AML-193 (cell line): ENCODE measurements at places on chromosomes 5 and 9.

DNA sequence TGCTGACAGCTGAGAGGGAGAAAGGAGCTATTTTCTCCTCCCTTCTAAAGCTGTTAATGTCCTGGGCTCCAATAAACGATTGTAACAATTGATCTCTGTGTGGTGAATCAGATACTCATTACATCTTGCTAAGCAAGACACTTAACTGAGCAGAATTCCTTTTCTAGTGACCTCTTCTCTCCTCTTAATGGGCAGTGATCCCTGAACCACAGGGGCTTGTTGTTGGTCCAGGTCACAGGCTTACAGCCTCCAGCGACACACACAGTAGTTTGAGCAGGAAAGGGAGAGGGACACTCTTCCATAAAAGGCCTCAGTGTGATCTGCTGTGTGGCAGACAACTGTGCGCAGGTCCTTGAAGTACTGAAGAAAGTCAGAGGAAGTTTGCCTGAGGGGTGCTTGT lies 58.5 kb upstream of the MYO10 start:
- no peak for DNase-seq

DNA sequence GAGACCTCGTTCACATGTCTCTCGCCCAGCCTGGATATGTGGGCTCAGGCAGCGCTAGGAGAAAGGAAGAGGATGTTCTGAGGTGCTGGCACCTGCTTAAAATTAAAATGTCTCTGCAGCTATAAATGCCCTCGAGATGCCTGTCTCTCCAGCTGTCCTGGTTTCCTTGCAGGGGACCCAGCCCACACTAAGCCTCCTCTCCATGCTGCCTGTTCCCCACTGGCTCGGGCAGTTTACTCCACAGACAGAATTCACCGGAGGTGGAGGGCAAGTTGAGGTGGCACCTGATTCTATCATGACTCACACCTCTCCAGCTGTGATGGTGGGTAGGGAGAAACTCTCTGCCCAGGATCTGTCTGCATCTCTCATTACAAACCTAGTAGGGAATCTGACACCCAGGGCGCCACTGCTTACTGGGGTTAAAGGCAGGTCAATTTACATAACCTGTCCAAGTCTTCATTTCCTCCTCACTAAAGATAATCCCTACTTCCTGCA lies 420.9 kb downstream of the SPOCK1 start:
- no peak for DNase-seq

DNA sequence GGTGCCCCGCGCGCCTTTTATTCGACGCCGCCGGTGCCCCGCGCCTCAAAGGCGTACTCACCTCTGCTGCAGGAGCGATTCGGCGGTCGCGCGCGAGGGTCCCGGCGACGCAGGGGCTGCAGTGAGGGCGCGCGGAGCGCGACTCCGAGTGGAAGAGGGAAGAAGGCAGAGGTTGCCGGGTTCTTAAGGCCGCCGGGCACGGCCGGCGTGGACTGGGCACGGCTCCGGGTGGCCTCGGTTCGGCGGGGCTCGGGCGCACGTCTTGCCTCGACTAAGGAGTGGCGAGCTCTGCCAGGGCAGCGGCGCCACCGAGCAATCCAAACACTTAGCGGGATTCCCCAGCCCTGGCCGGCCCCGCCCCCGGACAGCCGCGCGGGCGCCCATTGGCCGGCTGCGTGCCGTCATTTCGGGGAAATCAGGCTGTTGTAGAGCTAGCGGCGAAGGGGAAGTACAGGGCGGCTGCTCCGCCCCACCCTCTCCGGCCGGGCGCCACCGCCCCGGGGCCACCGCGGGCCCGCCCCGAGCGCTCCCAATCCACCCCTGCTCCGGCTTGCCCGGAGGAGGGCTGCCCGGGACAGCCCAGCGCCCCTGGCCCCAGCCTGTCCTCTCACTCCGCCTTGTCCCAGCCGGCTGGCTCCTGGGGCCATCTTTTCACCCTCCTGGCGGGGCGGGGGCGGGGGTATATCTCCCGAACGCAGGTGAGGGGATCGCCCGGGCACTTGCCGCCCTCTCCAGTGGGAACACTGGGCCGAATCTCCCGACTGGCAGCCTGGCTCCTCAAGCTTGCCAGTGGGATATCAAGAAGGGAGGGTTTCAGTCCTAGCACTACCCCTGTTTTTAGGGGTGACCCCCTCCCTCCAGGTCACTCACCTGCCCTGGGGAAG lies at the start of gene IRF1:
TSS of gene IRF1 (minus strand) at position 290 of the 884 bp plus-strand sequence. CDS start 1,295 bp downstream, outside the sequence.
- DNase-seq: peak; percentile 88

DNA sequence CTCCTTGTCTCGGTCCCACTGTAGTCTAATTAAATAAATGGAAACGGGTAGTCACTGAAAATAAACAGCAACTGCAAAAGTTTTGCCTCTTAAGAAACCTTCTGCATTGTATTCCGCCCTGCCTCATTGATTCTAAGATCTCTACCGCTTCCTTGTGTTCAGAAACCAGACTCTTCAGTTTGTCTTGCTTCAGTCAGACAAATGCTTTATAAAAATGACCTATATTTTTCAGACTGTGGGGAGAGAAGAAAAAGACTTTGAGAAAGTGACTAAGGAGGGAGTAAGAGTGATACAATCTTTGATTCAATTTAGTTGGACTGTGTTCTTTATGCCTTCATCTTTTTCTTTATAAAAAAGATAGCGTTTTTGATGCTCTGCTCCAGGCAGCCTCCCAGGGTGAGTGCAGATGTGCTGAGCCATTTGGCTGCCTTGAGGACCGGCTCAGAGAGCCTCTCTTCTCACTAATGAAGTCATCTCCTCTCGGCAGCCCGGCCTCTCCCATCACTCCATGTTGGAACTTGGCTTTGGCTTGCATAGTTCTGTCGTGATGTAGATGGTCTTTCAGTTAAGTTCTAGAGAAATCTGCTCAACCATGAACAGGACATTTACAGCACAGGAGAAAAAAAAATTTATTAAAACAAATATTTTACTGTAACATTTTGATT lies 4.0 kb upstream of the VCAN start:
- no peak for DNase-seq

DNA sequence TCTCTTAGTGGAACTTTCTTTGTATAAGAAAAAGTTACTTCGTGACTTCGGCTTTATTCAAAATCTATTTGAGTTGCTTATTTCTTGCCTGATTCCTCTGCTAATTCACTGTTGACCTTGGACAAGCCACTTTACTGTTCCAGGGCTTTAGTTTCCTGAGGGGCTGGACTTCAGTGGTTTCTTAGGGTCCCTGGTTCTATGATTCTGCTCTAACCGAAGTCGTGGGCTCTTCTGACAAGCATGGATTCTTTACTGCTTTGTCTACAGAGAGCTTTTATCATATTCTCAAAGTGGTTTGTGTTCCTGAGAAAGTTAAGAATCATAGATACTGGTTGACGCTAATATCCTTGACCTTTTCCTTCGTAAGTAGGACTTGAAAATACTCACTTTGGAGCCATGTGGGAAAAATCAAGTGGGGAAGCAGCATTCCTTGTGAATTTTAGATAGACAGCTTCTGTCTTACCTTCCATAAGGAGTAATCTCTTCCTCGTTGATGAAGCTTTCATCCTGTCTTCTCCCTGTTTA lies 21.1 kb downstream of the EXOSC2 start:
- no peak for DNase-seq

DNA sequence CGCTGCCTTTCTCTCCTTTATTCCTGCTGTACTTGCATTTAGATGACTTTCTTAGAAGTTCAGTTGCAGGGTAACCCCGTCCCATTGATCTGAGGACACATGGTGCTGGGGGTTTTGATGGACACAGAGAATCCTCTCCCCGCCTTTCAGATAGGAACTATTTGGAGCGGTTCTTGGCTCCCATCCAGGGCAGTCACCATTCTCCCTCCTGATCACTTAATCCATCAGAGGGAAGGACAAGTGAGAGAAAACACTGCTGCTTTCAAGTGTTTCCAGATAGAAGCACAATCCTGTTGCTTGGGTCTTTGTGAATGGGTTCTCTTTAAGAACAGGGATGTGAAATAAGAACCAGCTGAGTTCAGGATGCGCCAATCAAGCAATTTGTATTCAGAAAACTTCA lies 85.2 kb downstream of the IRX1 start:
- DNase-seq: no peak

DNA sequence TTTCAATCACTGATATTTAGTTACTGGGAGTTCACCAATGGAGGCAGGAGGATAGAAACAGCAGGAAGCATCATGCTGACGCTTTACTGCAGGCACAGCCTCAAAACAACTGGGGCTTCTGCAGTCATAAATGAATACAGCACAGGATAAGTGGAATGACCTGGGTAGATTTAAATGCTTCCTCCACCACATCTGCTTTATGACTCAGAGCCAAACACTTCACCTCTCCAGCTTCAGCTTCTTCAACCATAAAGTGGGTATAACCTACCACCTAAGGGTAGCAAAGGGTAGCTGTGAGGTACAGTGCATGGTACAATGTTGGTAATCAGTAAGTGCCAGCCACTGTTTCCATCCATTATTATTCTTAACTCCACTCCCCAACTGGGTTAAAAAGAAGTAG lies 28.4 kb downstream of the RASEF start:
- DNase-seq: no peak

DNA sequence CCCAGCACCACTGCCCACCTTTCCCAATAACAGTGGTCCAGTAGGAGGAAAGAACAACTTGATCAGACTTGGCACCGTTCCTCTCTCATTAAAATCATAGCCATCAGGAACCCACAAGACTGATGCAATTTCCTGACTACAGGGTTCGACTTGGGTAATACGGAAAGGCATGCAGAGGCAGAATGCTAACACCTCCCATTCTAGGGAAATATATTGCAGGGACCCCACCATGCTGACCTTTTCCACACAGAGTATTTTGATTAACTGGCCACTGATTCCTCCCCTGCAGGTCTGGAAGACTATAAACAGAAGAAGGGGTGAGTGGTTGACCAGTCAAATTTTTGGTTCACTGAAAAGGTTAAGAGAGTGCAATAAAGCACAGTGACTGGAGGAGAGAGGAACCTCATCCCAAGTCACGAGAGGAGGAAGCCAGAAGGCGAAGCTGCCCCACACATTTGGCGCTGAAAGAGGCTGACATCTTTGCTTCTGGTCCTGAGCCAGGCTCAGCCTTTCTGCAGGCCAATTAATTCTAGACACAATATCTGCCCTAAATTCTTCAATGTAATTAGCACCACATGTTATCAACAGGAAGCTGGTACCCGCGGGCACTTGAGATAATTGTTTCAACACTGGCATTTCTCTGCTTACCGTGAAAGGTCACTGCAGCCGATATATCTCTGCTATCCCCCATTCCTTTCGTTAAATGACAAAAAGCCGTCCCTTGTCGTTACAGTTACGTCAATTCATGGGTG lies 64.7 kb upstream of the SPOCK1 start:
- DNase-seq: peak; percentile 77

DNA sequence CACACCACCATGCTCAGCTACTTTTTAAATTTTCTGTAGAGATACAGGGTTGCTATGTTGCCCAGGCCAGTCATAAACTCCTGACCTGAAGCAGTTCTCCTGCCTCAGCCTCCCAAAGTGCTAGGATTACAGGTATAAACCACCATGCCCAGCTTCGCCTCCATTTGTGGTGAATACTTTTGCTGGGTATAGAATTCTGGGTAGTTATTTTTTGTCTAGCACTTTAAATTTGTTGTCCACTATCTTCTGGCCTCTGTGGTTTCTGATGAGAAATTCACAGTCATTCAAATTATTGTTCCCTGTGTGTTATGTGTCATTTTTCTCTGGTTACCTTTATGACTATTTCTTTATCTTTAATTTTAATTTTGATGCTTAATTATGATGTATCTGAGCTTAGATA lies 57.7 kb upstream of the EXOC3 start:
- DNase-seq: no peak

DNA sequence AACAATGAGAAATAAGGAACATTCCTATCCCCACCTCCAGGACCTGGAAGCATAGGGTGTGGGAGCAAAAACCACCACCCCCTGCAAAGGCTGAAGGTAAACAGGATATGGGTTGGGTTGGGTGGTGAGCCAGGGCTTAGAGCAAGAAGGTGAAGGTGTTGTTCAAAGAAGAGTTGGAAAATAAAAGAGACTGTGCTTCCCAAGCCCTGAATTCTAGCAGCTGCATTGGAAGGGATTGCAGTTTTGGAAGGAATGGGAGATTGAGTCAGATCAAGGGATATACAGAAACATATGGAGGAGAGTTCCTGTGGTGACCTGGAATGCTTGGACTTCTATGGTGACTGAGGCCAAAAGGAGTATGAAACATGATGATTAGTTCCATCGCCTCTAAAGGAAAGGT lies 24.7 kb upstream of the MTAP start:
- DNase-seq: no peak

- no peak for DNase-seq
These were observed 300.3 kb downstream of the CETN3 start for GRCh38 chr5:90109285-90109684.

- DNase-seq: no peak
These were observed 97.7 kb upstream of the PRRC1 start for GRCh38 chr5:127419683-127420257.

GRCh38 chr5:152422081-152422480 lies 17.0 kb upstream of the NMUR2 start:
- DNase-seq: no peak

DNA sequence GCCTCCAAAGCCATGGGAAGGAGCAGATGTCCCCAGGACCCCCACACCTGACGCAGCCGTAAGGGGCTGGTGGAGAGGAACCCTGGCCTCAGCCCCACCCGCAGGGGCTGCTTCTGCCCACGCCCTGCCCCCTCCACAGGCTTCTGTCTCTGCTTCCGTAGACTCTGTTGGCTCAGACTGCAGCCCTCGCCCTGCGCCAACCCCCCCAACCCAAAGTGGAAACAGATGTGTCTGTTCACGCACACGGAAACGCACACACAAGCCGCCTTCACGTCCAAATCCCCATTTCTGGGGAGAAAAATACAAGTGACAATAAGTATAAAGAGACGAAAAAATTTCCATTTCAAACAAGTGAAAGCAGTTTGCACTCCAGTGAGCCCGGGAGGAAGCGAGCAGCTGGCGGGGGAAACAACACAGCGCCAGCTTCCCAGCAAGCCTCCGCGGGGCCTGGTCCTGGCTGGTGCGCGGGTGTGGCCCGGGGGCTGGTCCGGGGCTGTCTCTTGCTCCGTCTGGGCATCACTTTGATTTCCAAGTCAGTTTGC lies 32.6 kb upstream of the RXRA start:
- no peak for DNase-seq

- no peak for DNase-seq
These were observed 132.8 kb downstream of the MCTP1 start for GRCh38 chr5:95152131-95152530.

GRCh38 chr5:10555277-10555684 lies 8.6 kb upstream of the ANKRD33B start:
- DNase-seq: no peak

DNA sequence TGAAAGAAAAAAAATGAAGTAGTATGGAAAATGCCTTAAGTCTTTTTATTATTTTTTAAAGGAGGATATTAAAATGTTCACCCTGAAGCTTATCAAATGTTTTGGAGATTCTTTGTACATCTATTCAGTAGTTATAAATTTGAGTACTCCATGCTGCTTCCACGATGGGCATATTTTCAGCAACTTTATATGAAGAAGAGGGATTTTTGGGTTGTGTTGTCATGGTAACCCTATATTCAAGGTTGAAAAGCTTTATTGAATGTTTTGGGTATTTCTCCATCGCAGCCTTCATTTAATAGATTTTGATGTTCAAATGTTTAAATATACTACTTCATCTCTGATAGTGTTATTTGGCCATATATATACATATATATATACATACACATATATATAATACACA lies 557.5 kb downstream of the CAAP1 start:
- DNase-seq: no peak
